ENCODE measurements at places on chromosomes 16 and 17.

GRCh38 chr16:88896238-88897070 is 30.0 kb upstream of the PABPN1L start:
- H3K4me3 ChIP-seq, result no peak overlapping the region
- no peak overlapping the region for H3K27ac ChIP-seq
- H3K4me1 ChIP-seq, result no peaks in the 10 kb centered on the region
- no peaks in the 10 kb centered on the region for H3K27me3 ChIP-seq
- H3K36me3 ChIP-seq, result no peaks in the 10 kb centered on the region

- H3K27ac ChIP-seq, result no peak overlapping the region
- H3K4me3 ChIP-seq, result no peak overlapping the region
These were observed 13.0 kb downstream of the ACTG1 start for GRCh38 chr17:81499601-81499970.

DNA sequence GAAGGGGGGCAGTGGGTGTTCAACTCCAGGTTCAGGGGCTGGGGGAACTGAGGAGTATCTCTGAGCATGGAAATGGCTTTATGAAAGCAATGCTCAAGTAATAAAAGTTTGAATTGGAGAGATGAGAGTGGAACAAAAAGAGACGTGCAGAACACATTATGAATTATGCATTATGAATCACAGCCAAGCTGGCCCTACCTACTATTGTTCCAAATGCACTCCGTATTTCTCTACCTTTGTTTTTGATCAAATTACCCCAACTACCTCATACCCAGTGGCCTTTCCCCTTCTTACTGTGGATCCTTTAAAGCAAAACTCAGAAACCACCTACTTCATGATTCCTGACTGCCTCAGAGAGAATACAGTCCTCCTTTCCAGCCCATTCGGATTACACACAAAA is 38.1 kb downstream of the TEKT3 start:
- H3K4me3 ChIP-seq, result no peak overlapping the region
- no peak for DNase-seq
- H3K27me3 ChIP-seq, result peaks cover 5% of the 10 kb centered on the region
- no peaks in the 10 kb centered on the region for H3K36me3 ChIP-seq

- DNase-seq, result no peak
- H3K36me3 ChIP-seq, result no peaks in the 10 kb centered on the region
- H3K27me3 ChIP-seq, result no peaks in the 10 kb centered on the region
- peaks cover 2% of the 10 kb centered on the region for H3K4me1 ChIP-seq
- H3K27ac ChIP-seq, result no peak overlapping the region
These were observed 11.8 kb upstream of the WSB1 start for GRCh38 chr17:27282054-27282551.

- no peak overlapping the region for H3K4me3 ChIP-seq
- peaks cover 1% of the 10 kb centered on the region for H3K4me1 ChIP-seq
- H3K27ac ChIP-seq, result no peak overlapping the region
- H3K27me3 ChIP-seq, result peaks cover 62% of the 10 kb centered on the region
- DNase-seq, result no peak
These were observed 2.0 kb downstream of the GRIN2A start for GRCh38 chr16:10180042-10180770.

- H3K36me3 ChIP-seq, result no peaks in the 10 kb centered on the region
- peaks cover 3% of the 10 kb centered on the region for H3K27me3 ChIP-seq
- no peak overlapping the region for H3K4me3 ChIP-seq
- peaks cover 13% of the 10 kb centered on the region for H3K4me1 ChIP-seq
These were observed 4.8 kb downstream of the TNP2 start for GRCh38 chr16:11264155-11264832.

- DNase-seq, result no peak
- H3K4me3 ChIP-seq, result no peak overlapping the region
These were observed 35.5 kb upstream of the CMIP start for GRCh38 chr16:81409016-81409556.

DNA sequence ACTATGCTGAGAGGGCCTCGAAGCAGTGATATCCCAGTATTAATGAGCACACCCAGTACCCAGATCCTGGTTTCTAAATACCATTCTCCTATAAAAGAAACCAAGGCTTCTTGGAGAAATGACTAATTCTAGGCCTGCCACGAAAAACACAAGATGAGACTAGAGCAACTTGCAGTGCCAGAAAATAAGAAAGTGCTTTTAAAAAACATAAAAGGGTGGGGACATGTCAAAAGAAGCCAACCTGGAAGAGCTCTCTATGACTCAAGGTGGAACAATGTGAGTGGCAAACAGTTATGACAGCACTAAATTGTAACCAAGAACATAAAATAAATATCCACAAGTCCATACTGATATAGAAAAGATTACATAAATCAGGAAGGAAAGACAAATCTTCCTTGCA is 153.2 kb upstream of the KCNJ18 start:
- H3K4me1 ChIP-seq, result no peaks in the 10 kb centered on the region
- no peak overlapping the region for H3K4me3 ChIP-seq
- no peaks in the 10 kb centered on the region for H3K27me3 ChIP-seq
- H3K36me3 ChIP-seq, result peaks cover 26% of the 10 kb centered on the region
- DNase-seq, result no peak
- no peak overlapping the region for H3K27ac ChIP-seq

GRCh38 chr16:21088646-21089538 is 61.8 kb downstream of the DNAH3 start:
- DNase-seq, result no peak
- H3K27me3 ChIP-seq, result no peaks in the 10 kb centered on the region
- no peak overlapping the region for H3K4me3 ChIP-seq
- H3K36me3 ChIP-seq, result no peaks in the 10 kb centered on the region
- peaks cover 3% of the 10 kb centered on the region for H3K4me1 ChIP-seq
